ENCODE measurements at places on chromosomes 16 and 17. TPM values are rescaled to one million over a fixed set of nuclear protein-coding genes. Genes with fewer than 3 reads are reported as not detected.

GRCh38 chr16:65831903-65832666, 534.4 kb upstream of the CDH5 start:
- no peak for DNase-seq

DNA sequence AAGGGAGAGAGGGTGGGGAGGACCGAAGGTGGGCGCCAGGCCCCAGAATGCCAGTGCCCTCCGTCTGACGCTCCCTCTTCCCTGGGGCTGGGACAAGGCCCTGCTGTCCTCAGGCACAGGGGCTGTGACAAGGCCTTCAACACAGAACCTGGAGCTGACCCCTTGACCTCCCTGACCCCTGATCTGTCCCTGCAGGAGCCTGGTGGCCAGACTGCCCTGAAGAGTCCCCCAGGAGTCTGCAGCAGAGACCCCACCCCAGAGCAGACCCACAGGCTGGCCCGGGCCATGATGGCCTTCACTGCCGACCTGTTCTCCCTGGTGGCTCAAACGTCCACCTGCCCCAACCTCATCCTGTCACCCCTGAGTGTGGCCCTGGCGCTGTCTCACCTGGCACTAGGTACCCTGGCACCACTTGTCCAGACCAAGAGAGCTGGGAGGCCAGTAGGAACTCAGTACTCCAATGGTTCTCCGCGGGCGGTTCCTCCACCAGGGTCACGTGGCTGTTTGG, 2.9 kb downstream of the SERPINF2 start:
- no peak for DNase-seq

- DNase-seq, result peak; percentile 81
Measured at GRCh38 chr16:1812732-1813163, 13.9 kb downstream of the HAGH start.

GRCh38 chr17:63641692-63642448, 19.7 kb downstream of the MAP3K3 start:
- no peak for DNase-seq

DNA sequence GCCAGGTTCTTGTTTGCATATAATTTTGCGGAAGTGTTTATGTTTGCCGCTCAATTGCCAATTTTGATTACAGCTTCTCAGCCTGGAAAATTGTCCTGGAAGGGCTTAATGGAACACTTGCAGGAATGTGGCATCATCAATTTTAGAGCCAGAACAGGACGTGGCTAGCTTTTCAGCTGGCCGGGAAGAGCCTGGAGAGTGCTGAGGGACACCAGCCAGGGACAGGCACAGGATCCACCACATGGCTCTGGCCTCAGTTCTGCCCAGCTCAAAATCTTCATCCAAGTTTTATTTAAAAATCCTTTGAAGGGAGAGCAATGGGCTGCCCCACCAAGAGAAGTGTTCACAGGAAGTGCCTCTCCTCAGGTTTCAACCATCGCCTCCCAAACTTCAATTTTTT, 287.2 kb upstream of the HSBP1 start:
- DNase-seq, result no peak

DNA sequence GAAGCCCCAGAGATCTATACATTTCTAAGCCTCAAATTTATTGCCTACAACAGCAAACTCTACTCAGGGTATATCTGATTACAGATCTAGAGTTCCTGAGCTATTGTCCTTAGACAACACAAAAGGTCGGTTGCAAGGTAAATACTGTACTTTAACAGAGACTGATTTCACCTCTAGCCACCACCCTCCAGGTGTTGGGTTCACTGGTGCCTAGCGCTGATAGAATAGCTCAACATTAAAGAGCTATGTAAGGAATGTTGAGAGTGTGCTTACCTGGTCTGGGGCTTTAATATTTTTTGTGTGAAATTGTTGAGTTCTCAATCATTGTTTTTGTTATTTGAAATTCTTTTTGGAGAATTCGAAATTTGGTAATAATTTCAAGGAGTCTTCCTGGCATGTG, 277.0 kb upstream of the PSMD7 start:
- no peak for DNase-seq

- no peak for DNase-seq
Measured at GRCh38 chr16:24769806-24770205, 40.4 kb downstream of the TNRC6A start.

DNA sequence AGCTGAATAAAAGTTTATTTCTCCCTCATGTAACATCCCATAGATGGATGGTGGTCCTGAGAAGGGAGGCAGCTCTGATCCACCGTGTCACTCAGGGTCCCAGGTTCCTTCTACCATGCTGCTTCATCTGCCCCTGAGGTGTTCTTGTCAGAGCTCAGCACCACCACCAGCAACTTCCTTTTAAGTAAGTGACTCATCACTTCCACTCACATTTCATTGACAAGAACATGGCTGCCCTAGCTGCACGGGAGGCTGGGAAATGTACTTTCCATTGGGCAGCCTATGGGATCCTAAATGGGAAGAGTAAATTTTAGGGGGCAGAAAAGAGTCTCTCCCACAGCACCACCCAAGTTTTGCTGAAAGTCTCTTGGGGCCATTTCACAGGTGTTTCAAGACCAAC, 134.7 kb downstream of the USP31 start:
- DNase-seq, result no peak

GRCh38 chr16:81758376-81758775, 20.7 kb upstream of the PLCG2 start:
- no peak for DNase-seq

GRCh38 chr16:87297918-87298631, 19.1 kb downstream of the C16orf95 start:
- DNase-seq, result peak; percentile 58

DNA sequence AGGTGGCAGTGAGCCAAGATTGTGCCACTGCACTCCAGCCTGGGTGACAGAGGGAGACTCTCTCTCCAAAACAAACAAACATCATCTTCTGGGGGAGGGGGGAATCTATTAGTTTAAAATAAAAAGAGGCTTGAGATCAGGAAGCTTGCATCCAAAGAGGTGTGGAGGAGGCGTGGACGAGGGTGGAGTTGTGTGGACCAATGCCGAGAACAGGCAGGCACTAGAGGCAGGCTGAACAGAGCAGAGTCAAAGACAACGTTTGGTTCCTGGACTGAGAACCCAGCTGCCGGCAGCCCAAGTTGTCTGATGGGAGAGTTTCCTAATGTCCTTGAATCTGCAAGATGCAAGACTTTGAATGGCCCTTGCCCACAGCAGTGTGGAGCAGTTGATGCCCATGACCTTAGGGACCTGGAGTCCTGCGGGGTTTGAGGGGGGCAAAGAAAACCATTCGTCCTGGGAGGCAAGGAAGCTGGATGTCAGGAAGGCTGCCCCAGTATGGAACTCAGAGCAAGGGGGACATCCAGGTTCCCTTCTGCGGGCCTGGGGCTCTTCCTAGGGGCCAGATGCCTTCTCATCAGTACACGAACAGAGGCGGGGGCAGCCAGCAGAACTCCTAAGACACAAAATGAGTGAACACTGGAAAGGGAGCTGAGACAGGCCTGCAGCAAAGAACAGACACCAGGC, 9.2 kb downstream of the TBC1D16 start:
- DNase-seq, result peak; percentile 62

GRCh38 chr16:67632415-67633172, 12.3 kb upstream of the CARMIL2 start:
- no peak for DNase-seq

DNA sequence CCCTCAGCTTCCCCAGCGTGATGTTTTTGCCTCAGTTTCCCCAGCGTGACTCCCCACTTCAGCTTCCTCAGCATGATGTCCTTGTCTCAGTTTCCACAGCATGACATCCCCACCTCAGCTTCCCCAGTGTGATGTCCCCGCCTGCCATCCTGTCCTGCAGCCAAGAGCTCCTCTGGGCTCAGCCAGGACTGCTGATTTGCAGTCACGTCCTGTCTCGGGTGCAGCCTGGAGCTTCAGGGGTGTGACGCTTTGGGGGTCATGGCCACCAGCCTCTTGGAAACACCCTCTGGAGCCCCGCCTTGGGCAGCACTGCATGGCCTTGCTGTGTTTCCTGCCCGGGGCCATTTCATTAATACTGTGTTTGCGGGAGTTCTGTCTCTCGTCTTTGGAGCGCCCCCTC, 16.5 kb upstream of the NUDT16L1 start:
- DNase-seq, result no peak

DNA sequence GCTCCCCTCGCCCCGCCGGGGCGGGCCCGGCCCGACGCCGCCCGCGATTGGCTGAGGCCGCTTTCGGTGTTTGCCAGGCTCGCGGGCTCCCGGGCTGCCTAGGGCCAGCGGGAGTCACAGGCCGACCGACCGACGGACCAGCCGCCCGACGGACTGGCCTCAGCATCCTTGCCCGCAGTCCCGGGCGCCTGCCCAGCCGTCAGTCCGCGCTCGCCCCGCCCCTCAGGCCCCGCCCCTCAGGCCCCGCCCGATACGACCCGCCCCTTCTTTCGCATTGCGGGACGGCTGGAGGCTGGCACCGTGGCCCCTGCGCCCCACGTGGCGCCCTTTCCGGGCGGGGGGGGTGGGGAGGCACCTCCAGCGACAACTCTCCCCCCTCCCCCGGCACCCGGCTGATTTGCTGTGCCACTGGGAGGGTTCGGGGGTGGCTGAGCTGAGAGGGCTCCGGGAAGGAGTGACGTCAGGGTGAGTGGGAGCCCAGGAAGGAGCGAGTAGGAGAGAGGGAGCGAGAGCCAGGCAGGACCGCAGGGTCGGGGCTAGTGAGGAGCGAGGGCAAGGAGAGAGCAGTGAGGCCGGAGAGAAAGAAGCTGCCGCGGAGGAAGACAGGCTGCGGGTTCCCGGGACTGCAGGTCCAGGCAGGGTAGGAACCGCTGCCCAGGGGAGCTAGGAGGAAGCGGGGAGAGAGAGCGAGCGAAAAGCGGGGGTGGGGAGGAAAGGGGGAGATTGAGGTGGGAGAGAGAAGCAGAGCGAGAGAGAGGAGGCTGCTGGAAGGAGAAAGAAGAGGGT, at the start of gene ASPHD1:
Gene ASPHD1, plus strand, starts transcription at position 387 of the 786 bp plus-strand sequence. CDS start 484 bp downstream, outside the sequence.
- peak; percentile 73 for DNase-seq

DNA sequence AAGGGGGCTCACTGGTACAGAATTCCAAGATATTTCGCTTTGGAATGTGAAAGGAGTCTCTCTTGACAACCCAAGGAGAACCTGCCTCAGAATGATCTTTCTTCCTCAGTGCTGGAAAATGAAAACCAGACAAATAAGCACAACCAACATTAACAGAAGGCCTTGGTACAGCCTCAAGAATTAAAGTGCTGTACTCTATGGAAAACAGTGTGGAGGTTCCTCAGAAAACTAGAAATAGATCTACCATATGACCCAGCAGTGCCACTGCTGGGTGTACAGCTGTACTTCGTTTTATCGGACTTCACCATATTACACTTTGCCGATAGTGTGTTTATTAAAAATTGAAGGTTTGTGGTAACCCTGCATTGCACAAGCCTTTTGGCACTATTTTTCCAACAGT, 25.2 kb downstream of the HLF start:
- no peak for DNase-seq

DNA sequence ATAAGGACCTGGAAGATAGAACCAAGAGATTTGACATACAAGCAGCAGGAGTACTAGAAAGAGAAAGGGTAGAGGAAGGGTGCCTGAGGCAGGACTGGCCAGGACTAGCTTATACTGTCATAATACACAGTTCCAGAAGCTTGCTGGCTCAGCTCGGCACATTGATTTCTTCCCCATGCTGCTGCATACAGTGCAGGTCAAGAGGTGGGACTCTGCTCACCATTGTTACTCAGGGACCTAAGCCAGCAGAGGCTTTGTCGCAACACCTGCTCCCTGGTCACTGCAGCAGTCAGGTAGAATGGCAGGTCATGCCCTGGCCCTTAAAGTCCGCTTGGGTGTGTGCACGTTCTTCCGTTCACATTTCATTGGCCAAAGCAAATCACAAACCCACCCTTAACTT, 32.8 kb downstream of the LDHD start:
- no peak for DNase-seq

DNA sequence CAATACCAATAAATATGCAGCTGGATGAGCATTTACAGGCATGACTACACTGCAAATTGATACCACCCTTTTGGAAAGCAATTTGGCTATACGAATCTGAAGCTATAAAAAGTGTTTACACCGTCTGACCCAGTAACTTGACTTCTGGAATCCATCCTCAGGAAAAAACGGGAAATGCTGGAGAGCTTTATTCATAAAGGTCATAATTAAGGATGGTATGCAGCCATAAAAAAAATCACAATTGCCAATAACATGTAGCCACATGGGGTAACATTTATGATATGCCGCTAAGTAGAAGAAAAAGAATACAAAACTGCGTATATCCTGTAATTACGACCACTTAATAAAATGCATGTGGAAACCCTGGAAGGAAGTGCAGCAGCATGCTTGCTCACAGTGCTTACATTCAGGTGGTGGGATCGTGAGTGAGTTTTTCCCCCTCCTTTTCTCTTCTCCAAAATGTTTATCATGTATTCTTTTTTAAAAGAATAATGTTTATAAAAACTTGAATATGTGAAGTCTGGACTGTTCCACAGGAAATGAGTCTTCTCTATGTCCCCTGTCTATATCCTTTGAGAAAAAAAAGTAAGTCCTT, 34.2 kb downstream of the COPRS start:
- DNase-seq, result no peak

GRCh38 chr17:59298521-59298920, 32.9 kb upstream of the YPEL2 start:
- DNase-seq, result no peak

DNA sequence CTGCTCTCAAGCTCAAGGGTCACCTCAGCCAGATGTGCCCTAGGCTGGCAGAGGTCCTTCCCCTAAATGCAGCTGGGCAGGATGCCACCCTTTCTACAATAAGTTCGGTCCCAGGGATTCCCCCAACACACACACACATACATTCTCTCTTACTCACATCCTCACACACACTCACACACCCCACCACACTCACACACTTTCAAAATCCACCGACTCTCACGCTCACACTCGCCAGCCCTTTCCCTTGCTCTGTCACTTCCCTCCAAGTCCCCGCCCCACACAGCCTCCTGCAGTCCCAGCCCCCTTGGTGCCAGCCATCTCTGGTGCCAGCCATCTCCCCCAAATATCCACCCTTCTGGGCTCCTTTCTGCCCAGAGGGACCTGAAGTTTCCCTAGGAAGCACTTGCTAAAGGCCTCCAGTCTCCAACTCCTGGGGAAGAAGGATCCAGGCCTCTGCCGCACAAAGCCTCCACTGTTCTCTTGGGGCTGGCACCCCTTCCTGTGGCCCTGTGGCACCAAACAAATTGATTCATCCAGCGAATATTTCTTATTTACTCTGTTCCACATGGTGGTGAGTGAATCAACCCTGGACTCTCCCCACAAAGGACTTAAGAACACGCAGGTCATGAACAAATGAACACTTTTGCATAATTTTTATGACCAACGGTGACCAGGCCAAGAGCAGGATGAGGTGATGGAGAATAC, 3.8 kb upstream of the USP36 start:
- DNase-seq, result no peak

The CCL17 gene
- total RNA-seq, result not detected

The HSD17B1 gene
- total RNA-seq, result 0.73 TPM

The KRTAP4-9 gene
- total RNA-seq, result not detected

The NGFR gene
- 104 TPM for total RNA-seq

The BAHCC1 gene
- 17.4 TPM for total RNA-seq

The TMEM114 gene
- total RNA-seq, result not detected

The C17orf107 gene
- 0.20 TPM for total RNA-seq

The HLF gene
- total RNA-seq, result 2.4 TPM

The CCDC200 gene
- not detected for total RNA-seq

The KCTD19 gene
- not detected for total RNA-seq

The MT1H gene
- not detected for total RNA-seq

The TAOK2 gene
- 30.6 TPM for total RNA-seq

The FBXO39 gene
- not detected for total RNA-seq

The DOC2B gene
- not detected for total RNA-seq

The KRT25 gene
- not detected for total RNA-seq
